ENCODE measurements at places on chromosomes 6 and 20.

- no peak for DNase-seq
Measured at GRCh38 chr6:81589465-81590313, 162.8 kb downstream of the TENT5A start.

DNA sequence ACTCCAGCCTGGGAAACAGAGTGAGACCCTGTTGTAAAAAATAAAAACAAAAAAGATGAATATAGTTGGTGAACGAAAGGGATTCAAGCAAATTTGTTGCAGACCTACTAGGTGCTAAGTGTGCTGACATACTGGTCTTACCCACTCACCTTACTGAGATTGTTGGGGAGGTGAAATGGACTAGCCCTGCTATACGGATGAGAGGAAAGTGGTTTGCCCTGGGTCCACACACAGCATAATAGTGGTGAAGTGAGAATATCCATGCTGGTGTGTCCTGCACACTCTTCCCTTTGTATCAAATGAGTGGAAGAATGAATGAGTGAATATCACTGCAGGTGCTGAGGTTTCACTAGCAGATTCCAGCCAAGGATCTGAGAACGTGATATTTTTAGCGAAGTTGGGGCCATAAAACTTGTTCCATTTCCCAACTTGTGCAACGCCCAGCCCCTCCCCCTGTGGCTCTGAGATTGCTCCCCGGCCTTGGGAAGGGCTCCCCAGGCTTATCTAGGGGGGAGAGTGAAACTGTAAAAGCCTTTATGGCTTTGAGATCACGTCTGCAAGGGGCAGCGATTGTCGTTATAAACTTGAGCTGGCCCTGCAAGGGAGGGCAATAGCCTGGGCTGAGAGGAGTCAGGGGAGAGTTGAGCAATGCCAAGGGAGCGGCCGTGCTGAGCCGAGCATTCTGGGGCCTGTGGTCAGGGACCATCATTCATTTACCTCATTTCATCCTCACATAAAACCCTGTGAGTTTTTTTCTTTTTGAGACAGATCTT is 33.2 kb upstream of the TTPAL start:
- DNase-seq = no peak

- DNase-seq = no peak
Measured at GRCh38 chr6:106579281-106579680, 50.0 kb downstream of the RTN4IP1 start.

- no peak for DNase-seq
Measured at GRCh38 chr20:51688600-51689244, 79.5 kb downstream of the ATP9A start.

GRCh38 chr6:32047084-32047478 is 8.9 kb downstream of the CYP21A2 start:
- DNase-seq = no peak

- DNase-seq = no peak
Measured at GRCh38 chr6:116542426-116542825, 3.1 kb downstream of the TRAPPC3L start.

DNA sequence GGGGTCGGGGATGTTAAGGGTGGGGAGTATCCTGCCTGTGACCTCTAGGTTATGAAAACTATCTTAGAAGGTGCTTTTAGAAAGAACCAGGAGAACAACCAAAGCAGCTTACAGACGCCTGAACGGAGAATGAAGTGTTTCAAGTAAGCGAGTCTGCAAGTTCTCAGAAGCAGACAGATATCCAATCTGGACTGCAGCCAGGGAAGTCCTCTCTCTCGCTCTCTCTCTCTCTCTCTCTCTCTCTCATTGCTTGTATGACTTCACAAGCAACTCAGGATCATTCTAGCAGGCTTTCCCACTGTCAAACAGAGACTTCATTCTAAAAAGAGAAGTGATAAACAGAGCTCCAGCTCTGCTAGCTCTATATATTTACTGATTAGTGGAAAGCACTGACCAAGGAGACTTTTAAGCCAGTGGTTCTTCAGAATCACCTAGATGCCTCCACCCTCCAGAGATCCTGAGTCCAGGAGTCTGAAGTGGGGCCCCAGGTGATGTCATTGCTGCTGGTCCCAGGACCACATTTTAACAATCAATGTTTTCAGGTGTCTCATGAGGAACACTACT is 6.0 kb downstream of the TCF21 start:
- DNase-seq = no peak

DNA sequence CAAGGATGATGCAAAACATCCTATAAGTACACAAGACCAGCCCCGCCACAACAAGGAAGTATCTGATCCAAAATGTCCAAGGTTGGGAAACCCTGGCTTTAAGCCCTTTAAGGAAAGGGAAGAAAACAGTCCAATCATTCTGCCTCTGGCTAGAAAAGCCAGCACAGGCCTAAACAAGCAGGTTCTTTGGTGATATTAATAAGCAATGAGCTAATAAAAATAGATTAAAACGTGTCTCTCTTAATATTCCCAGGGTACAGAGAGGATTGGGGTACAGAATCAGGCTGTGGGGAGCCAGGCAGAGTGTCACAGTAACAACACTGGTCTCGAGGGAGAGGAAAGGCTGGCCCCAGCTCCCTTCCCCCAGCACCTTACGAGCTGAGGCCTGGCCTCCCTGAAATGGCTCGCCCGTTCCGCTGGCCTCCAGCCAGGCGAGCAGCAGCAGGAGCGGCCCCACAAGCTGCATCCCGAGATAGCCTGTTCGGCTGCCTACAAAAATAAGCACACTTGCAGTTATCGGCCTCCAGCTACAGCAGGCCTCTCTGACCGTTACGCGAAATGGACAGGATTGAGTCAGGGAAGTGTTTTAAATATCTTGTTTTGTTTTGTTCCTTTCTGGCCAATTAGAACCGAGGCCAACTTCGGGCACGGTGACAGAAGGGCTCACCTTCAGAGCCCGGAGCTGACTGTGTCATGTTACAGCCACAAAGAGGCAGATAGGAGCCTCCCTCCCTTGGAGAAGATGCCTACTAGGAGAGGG is 4.0 kb upstream of the ZMYND8 start:
- DNase-seq = no peak

GRCh38 chr6:30703011-30703410 is 12.2 kb upstream of the NRM start:
- DNase-seq = no peak
